Mucosa of gallbladder (tissue), 1 donor: ENCODE measurements at places on chromosomes 2 and 18.
A peak's percentile ranks its signal among the peaks of the same experiment; 100 is the strongest.

DNA sequence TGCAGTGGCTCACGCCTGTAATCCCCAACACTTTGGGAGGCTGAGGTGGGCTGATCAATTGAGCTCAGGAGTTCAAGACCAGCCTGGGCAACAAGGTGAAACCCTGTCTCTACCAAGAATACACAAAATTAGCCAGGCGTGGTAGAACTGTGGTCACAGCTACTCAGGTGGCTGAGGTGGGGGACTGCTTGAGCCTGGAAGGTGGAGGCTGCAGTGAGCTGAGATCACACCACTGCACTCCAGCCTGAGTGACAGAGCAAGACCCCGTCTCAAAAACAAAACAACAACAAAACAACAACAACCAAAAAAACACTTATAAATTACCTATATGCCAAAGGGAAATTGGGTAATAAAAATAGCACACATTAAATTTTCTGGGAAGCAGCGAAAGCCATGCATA is 141.6 kb downstream of the HDAC4 start:
- no peak for DNase-seq

DNA sequence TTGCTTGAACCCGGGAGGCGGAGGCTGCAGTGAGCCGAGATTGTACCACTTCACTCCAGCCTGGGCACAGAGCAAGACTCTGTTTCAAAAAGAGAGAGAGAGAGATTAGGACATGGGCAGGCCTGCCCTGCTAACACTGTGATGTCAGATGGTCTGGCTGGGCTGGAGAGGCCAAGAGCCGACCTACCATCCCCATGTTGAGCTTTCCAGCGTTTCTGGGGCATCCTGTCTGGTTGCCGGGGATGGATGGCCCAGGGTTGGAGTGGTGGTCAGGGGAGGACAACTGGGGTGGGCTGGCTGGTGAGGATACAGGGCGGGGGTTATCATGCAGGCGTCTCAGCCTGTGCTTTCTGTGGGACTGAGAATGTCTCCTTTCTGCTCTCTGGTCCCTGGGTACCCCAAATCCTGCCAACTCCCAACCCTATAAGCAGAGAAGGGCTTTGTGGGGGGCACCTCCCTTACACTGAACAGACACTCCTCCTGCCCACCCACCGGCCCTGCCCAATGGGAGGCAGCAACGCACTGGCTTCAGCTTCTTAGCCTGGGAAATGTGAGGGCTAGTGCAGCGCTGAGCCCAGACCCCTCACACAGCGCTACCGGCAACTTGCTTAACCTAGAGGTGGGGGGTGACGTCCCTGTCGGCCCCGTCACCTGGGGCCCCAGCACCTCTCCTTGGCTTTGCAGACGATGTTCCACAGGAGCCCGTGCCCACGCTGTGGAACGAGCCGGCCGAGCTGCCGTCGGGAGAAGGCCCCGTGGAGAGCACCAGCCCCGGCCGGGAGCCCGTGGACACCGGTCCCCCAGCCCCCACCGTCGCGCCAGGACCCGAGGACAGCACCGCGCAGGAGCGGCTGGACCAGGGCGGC is 5.4 kb downstream of the SNORC start:
- DNase-seq = no peak

DNA sequence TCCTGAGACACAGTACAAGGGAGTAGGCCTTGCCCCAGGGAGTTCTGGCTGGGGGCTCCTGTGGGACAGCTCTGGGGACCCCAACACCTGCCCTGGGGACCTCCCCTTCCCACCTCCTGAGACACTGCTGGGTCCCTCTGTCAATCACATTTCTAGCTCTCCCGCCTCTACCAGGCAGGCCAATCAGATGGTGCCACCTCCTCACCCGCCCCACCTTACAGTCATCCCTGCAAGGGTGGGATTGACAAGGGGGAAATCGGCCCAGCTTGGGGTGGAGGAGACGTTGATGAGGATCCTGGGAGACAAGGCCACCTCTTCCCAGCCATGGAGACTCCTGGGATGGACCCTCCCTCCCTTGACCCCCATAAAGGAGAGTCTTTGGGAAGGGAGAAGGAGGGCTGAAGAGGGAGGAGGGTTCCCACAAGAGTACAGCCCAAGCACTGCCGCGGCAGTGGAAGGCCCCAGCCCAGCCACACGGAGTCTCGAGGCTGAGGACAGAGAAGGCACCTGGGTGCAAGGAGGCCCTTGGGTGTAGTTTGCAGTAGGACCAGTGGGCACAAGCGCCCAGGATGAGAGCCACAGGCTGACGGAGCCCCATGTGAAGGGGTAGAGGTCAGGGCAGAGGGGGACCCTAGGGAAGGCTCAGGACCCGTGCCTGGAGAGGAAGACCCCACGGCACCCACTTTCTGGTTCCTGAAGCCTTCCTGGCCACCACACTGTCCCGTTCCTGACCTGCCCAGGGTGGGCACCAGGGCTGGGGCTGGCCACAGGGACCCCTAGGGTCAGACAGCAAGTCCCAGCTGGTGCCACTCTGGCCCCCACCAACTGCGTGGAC is 109.9 kb upstream of the OTOS start:
- no peak for DNase-seq

GRCh38 chr2:230160112-230160660 is 59.6 kb downstream of the SP110 start:
- DNase-seq = no peak

DNA sequence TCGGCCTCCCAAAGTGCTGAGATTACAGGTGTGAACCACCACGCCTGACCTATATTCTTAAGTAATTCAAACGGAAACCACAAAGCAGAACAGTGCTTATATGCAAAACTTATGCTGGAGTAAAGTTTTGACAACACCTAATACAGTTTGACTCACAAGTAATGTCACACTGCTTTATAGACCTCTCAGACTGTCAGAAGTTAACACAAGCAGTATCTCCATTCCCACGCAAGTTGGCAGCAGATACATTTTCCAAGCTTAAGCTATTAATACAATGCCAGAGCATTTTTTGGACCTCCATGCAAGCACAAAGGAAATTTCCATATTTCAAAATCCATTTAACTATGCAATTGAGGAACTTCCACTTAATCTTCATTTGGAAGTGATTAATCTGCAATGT is 21.0 kb upstream of the SANBR start:
- no peak for DNase-seq

DNA sequence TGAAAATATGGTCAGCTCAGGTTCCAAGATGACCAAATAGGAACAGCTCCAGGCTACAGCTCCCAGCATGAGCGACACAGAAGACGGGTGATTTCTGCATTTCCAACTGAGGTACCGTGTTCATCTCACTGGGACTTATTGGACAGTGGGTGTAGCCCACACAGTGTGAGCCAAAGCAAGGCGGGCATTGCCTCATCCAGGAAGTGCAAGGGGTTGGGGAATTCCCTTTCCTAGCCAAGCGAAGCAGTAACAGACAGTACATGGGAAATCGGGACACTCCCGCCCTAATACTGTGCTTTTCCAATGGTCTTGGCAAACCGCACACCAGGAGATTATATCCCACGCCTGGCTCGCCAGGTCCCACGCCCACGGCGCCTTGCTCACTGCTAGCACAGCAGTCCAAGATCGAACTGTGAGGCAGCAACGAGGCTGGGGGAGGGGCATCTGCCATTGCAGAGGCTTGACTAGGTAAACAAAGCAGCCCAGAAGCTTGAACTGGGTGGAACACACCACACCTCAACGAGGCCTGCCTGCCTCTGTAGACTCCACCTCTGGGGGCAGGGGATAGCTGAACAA is 57.5 kb downstream of the WDPCP start:
- DNase-seq = no peak

DNA sequence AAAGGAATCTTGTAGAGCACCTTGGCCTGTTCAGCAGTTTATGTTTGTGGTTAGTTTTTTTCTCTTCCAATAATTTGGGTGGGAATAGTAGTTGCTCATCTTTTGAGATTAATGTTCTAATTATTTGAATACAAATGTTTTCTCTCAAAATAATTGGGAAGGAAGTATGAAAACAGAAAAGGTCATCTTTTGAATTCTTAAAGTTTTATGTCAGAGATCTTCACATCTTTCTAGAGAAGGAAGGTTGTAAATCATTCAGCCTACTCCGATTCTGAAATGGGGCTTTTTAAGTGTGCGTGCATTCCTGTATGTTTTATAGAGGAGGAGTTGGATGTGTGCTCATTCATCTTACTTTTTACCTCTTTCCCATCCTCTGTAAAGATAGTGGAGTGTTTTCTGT is 29.0 kb downstream of the GRHL1 start:
- no peak for DNase-seq

DNA sequence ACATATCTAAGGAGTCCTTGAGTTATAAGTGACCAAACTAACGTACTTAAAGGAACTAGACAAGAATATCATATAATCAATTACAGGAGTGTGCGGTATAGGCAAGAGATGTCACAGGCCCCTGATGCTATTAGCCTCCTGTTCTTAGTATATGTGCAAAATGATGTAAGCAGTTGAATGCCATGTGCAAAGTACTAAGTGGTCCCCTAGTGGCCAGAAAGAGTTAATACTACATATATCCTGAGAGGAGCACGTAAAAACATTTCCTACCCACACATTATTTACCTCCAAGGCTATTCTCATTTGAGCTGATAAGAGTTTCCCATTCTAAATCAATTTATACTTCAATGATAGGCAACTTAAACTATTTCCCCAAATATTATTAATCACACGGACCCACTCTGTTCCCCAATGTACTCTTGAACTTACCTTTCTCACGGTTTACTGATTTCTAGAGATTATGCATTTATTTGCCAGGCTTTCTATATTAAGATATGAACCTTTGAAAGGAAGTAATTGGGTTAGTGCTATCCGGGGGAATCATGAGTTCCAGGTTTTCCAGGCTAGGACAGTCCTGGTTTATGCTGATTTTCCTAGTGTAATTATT is 158.0 kb upstream of the KLHL14 start:
- DNase-seq = no peak

- DNase-seq = peak; percentile 19
These were observed 397.8 kb downstream of the METTL4 start for GRCh38 chr18:2173486-2173885.

DNA sequence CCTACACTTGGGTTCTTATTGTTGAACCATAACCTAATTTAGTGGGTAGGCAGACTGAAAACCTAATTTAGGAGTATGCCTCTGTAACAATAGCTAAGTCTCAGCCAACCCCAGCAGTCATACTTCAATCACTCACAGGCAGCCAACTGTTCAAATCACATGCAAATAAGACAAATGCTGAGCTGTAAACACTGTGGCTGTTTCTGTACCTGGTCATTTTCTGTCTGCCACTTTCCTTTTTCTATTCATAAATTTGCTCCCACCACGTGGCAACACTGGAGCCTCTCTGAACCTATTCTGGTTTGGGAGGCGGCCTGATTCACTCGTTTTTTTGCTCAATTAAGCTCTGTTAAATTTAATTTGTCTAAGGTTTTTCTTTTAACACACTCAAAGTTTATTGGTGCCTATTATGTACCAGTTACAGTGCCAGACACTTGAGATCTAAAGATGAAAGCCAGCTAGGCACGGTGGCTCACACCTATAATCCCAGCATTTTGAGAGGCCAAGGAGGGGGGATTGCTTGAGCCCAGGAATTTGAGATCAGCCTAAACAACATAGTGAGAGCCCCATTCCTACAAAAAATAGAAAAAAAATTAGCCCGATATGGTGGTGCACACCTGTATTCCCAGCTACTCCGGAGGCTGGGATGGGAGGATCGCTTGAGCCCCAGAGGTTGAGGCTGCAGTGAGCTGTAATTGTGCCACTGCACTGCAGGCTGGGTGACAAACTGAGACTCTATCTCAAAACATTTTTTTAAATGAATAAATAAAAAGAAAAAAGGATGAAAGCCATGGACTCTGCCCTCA is 41.1 kb downstream of the THNSL2 start:
- DNase-seq = no peak

GRCh38 chr2:63827749-63828148 is 13.9 kb upstream of the UGP2 start:
- no peak for DNase-seq

DNA sequence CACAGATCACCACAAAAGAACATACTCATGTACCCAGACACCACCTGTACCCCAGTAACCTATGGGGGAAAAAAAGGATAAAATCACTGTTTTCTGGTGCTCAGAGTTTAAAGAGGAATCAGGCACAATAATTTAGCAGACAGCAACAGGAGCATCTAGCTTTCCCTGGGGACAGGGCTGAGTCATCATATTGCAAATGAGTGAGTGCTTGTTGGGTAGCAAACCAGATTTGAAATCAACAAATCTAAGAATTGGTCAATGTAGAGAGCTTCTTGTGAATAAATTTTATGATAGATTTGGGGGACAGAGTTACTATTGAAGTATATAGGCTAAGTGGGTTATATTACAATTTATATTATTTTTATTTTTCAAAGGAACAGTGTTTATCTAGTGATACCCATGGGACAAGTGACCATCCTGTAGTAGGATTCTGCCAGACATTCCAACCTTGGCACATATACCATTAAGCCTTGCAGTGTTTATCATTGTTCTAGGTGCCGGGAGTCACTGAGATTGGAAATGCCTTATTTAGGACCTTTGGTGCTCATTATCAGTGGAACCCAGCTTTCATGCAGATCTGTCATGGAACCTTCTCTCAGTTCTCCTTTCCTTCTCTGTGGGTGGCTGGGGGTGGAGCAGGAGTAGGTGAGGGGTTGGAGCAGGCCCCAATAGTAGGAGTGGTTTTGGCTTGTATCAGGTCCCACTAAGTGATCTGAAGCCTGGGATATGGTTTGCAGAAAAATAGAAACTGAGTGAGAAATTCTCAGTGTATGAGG is 117.2 kb downstream of the CERS6 start:
- DNase-seq = no peak

DNA sequence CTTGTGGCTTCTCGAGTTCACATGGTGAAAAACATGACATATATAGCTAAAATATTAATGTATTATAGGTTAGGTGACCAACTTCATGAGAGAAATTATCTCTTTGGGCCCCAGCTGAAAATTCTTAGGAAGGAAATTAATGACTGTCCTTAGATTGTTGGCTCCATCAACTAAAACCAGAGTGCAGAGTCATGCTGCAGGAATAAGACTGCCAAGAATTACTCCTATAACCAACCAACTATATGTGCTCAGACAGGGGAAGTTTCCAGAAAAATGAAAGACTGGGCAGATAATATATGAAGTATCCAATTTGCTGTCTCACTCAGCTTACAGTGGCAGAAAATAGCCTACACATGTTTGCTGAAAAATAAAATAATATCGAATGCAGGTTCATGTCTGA is 71.0 kb upstream of the TMEFF2 start:
- no peak for DNase-seq

- DNase-seq = no peak
These were observed 300.2 kb downstream of the LPIN1 start for GRCh38 chr2:12046641-12047040.

DNA sequence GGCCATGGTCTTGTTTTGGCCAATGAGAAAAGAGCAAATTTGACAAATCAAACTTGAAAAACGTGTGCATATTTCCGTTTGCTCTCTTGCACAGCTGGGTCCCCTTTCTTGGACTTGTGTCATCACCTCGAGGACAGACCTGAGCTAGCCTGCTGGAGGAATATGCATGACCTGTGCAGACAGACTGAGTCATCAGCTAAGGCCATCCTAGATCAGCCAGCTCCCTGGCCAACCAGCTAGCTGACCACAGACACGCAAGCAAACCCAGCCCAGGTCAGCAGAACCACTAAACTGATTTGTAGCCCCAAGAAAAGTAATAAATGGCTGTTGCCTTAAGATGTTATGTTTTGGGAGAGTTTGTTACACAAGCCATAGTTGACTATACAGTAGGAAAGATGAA is 61.3 kb upstream of the PAX3 start:
- DNase-seq = no peak

- DNase-seq = peak; percentile 42
These were observed 50.1 kb upstream of the LPIN2 start for GRCh38 chr18:3062798-3063680.
